ENCODE measurements at places on chromosomes 11 and 22.

- DNase-seq, result no peak
These were observed 265.7 kb downstream of the OR4C45 start for GRCh38 chr11:50298182-50298988.

- no peak for DNase-seq
These were observed 3.6 kb upstream of the MRGPRG start for GRCh38 chr11:3222003-3222855.

GRCh38 chr22:50530580-50530876, 716 bp upstream of the TYMP start:
- no peak for DNase-seq

- no peak for DNase-seq
These were observed 530.6 kb downstream of the MN1 start for GRCh38 chr22:27270818-27271510.

GRCh38 chr11:65316227-65317024, 1.8 kb downstream of the CDC42EP2 start:
- DNase-seq, result no peak

DNA sequence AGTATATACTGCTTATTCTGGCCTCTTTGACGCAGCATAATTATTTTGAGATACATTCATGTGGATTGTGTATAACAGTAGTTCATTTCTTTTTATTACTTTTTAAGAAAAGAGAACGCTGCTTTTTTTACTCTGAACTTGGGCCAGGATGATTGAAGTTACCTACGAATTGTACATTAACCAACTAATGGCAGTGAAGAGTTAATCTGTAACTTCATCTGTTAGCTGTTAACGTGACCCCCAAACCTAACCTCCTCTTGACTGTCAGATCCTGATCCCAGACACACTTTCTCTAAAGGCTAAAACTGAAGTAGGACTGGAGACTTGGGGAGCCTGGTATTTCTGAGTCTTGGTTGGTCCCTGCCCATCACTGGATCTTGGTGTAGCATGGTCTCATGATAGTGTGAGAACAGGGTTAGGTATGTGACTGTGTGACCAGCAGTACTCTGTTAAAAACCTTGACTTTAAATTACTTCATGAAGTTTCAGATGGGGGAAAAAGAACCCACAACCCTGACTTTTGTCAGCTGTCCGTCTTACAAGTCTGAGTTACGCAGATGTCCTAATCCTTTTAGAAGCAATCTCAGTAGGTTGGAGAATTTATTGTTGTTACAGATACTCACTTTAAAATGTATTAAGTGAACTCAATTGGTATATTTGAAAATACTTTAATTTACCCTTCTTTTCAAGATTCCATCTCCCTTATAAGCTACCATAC, 39.4 kb downstream of the C22orf31 start:
- DNase-seq, result no peak

DNA sequence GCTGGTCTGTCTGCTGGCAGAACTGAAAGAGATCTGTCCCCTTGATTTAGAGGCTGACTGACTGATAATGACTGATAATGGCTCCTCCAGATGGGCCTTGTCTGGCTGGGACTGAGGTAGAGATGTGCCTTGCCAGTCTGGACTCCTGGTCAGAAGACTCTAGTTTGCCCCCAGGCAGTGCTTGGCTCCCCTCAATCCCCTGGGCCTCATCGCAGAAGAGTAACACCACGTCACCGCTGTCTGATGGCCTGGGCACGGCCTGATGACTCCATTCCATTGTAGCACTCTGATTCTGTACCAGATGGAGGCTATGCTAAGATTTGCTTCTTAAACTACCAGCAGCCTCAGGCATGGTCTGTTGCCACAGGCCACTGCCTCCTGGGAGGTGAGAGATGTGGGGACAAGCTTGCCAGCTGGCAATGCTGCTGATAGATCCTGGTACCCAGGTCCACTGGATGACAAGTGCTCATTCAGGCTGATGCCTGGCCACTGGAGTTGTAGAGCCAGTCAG, 19.1 kb downstream of the CYB5R2 start:
- DNase-seq, result no peak

- no peak for DNase-seq
These were observed 17.7 kb upstream of the TUB start for GRCh38 chr11:8063324-8063723.

- no peak for DNase-seq
These were observed 2.6 kb upstream of the UCP3 start for GRCh38 chr11:74011360-74012073.

DNA sequence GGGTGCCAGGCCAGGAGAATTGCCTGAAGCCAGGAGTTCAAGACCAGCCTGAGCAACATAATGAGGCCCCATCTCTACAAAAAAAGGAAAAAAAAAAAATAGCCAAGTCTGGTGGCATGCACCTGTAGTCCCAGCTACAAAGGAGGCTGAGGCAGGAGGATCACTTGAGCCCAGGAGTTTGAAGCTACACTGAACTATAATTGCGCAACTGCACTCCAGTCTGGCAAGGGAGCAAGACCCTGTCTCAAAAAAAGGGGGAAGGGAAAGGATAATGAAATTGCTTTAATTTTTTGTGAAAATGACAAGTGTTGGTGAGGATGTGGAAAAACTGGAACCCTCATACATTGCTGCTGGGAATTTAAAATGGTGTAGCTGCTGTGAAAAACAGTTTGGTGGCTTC, 19.2 kb downstream of the STK33 start:
- no peak for DNase-seq

- no peak for DNase-seq
These were observed 82.6 kb downstream of the LDLRAD3 start for GRCh38 chr11:36026315-36026968.

DNA sequence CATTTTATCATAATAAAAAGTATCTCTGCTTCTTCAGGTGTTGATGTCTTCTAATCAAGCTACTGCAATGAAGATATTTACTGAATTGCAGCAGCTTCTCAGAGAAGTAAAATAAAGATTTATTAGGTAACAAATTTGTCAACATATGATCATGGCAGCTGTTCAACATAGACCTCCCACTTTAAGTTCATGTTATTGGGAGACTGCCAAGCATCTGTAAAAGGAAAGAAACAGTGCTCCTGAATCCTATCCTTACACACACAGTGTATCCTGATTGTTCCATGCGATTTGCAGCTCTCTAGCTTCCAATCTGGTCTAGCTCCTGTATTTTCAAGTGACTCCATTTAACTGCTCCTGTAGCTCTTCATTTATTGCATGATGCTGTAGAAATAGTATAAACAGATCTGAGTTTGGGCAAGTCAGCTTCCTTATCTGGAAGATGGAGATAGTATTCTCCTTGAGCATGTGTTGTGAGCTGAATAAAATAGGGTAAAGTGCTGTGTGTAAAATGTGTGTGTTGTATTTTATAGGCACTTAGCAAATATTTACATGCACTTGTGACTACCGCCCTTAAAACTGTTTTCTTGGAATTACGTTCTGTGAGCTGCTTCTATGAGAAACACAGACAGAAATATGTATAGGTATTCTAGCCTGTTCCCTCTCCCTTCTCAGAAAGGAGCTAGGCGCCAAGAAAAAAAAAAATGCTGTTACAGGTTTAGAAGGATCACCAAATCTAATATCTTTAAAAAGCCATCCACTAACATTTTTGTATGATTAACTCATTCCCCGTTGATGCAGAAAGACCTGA, 290.6 kb downstream of the JRKL start:
- no peak for DNase-seq

GRCh38 chr22:39030705-39031104, 9.8 kb downstream of the APOBEC3D start:
- DNase-seq, result no peak

- no peak for DNase-seq
These were observed 21.5 kb downstream of the RPL27A start for GRCh38 chr11:8704136-8704535.

DNA sequence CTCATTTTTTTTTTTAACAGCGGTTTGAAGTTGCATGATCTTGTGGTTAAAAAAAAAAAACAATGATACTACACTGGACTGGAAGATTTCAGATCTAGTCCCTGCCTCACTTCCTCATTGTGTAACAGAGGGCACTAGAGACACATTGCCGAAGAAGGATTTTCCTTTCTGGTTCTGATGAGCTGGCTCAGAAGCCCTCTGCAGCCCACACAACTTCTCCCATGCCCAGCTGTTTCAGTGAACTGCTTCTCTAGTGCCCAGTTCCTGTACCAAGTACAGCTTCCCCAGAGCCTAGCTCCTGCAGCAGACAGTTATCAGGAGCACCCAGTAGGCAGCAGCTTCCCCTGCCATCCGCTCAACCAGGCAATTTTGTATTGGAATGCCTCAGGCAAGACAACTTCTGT, 29.5 kb upstream of the ANO5 start:
- DNase-seq, result no peak

DNA sequence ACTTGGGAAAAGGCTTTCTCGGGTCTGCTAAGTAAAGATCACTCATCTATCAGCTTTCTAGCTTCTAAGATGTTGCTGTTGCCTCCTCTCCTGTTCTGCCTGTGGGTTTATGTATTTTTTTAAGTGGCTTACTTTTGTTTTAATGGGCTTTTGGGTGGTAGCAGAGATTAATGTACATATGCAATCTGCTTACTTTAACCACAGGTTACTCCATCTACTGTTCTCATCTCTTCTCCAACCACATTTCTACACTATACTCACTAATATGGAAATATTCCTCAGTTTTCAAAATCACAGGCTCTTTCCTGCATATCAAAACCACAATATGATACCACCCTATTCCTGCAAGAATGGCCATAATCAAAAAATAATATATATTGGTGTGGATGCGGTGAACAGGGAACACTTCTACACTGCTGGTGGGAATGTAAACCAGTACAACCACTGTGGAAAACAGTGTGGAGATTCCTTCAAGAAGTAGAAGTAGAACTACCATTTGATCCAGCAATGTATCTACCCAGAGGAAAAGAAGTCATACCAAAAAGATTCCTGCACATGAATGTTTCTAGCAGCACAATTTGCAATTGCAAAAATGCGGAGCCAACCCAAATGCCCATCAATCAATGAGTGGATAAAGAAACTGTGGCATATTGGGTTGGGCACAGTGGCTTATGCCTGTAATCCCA, 288.8 kb downstream of the SWAP70 start:
- DNase-seq, result no peak

- no peak for DNase-seq
These were observed 3.0 kb downstream of the MIAT start for GRCh38 chr22:26660356-26660755.

GRCh38 chr11:19079643-19080440, 19.3 kb upstream of the MRGPRX2 start:
- no peak for DNase-seq

DNA sequence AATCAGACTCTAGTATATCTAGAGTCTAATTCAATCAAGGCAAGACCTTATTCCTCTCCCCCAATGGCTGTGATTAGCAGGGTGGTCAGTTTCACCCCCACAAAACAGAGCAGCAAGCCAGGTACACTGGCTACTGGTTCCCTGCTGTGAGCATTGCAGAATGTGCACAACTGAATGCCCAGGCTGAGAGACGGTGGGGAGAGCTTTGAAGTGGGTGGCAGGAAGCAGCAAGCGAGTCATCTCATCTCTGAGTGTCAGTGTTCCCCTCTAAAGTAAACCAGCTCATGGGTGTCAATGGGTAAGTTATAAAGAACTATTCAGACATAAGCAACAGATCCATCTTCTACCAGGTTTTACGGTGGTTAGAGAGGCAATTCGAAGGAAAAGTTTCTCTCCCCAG, 37.6 kb downstream of the GAB4 start:
- no peak for DNase-seq

GRCh38 chr11:119942583-119943297, 195.2 kb downstream of the TRIM29 start:
- no peak for DNase-seq

GRCh38 chr11:113182288-113182687, 132.1 kb upstream of the TTC12 start:
- DNase-seq, result no peak

- no peak for DNase-seq
These were observed 21.6 kb downstream of the AAMDC start for GRCh38 chr11:77842441-77843121.

DNA sequence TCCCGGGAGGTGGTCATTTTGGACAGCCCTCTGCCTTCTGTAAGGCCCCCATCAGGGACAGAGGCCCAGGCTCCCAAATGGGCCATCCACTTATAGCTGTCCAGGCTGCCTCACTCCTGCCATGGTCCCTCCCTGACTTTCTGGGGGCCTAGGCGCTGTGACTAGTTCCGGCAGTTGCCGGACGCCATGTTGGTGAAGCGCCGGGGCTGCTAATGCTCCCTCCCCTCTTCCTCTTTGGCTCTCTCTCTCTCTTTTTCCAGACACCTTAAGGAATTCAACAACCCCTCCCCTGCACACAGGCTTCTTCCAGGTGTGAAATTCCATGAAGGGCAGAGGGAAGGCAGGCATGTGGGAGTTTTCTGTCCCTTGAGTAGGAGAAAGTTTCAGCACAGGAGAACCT, 445.6 kb downstream of the SOX6 start:
- no peak for DNase-seq

DNA sequence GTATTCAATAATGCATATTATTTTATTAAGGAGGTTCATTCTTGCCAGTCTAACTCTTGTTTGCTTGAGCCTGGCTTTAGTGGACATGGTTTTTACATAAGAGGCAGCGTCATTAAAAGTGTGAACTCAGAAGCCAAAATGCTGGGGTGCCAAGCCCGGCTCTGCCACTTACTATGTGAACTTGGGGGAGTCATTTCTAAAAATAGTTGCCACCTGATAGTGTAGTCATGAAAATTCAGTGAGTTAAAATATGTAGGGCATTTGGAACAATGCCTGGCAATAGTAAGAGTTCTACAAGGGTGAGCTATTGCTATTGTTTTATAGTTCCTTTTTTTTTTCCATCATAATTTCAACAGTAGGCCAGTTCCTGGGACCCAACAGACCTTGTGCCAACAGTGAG, 49.9 kb downstream of the TENM4 start:
- DNase-seq, result no peak

DNA sequence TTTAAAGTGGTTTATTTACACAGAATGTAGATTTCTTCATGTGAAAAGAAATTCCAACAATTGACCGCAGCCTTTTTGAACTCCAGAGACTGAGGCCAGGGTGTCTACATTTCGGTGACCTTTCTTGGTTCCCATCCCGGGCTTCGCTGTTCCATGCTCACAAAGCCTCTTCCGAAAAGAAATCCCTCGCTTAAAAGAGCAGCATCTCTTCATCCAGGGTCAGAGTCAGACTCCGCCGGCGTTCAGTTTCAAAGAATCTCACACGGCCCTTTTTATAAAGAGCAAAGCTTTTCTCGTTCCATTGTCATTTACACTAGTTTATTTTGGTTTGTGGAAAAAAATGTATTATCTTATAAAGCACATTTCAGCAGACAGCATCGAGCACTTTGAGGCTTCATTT, 530.6 kb upstream of the B3GAT1 start:
- no peak for DNase-seq

DNA sequence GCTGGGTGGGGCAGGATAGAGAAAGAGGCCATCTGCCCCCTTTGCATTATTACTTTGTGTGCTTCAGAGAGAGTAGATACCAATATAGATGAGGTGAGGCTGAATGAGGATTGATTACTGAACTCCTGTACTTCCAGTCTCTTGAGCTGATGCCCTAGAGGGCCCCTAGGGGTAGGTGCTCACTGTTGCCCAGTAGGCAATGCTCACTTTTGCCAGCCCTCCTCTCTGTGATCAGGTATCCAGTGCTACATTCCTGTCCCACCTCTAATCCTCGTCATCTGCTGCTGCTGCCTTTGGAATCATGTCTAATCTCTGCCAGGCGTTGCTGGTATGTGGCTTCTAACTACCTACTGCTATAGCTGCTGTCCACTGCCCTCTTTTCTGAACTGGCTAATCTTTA, 57.2 kb downstream of the CCDC83 start:
- DNase-seq, result no peak

All from cortex of kidney (tissue), 1 donor.